ENCODE measurements at places on chromosomes 6 and 20.

- DNase-seq = peak; percentile 48
Measured at GRCh38 chr6:121619987-121620740, 184.7 kb downstream of the GJA1 start.

DNA sequence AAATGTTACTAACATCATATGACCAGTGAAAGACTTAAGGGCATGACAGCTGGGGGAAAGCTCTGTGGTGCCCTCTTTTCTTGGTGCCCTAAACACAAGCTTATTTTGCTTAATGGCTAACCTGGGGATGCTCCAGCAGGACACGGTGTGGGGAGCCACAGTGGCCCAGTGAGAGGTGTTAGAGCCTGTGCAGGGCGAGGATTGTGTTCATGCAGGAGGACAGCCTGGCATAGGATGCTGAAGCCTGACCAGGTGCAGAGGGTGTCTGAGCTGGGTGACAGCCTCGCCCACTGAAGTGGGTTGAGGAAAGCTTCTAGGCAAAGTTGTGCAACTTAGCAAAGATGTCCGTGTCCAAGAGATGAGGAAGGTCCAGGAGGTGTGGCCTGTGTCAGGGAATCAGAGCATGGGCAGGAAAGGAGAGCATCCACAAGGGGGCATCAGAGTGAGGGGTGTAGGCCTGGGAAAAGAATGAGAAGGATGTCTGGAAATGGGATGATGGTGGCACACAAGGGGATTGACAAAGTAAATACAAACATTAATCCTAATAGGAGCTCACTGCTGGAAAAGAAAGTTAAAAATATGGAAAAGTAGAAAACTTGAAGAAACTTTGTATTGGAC is 33.9 kb downstream of the SLC17A4 start:
- DNase-seq = peak; percentile 78

- DNase-seq = no peak
Measured at GRCh38 chr20:24730750-24731149, 218.3 kb upstream of the CST7 start.

- DNase-seq = peak; percentile 53
Measured at GRCh38 chr6:40912158-40912946, 126.7 kb downstream of the UNC5CL start.

DNA sequence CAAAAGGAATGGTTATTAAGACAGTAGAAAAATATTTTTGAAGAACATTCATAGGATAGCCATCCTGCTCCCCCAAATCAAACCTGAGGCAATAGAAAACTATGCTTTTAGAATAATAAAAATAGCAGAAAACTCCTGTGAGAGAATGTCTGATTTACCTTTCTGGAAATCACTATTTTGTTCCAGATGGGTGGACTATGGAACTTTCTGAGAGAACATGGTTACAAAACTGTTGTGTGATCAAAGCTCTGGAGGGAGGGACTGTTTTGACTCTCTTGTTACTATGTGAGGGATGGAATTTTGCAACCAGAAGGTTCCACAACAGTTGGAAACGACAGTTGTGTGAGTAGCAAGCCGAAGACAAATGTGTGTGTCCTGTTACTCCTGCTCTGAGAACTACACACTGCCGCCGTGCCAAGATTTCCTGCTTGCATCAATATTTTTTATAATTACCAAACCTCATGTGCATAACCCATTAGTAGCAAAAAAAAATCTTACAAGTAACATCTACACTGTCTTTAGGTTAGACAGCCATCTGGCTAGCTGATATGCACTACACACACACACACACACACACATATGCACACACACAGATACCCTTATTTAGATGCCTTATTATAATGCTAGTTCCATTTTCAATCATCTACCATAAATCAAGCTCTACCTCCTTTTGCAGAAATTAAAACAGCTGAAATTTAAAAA is 11.0 kb upstream of the HIVEP1 start:
- no peak for DNase-seq

DNA sequence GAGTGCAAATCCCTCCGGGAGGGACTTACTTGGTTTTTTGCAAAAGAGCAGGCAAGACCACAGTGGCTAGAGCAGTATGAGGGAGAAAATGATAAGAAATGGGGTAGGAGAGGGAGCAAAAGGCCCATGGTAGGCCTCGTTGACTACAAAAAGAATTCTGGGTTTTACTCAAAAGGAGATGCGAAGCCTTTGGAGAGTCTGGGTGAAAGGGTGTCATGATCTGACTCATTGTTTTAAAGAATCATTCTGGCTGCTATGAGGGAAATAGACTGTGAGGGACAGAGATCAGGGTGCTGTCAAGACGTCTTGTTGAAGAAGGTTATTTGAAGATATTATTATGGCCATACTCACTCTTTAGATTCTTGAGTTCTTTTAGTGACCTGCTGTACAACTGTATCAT is 13.0 kb downstream of the TBC1D32 start:
- no peak for DNase-seq

GRCh38 chr6:141029908-141030307 is 1102.8 kb upstream of the GJE1 start:
- DNase-seq = no peak

DNA sequence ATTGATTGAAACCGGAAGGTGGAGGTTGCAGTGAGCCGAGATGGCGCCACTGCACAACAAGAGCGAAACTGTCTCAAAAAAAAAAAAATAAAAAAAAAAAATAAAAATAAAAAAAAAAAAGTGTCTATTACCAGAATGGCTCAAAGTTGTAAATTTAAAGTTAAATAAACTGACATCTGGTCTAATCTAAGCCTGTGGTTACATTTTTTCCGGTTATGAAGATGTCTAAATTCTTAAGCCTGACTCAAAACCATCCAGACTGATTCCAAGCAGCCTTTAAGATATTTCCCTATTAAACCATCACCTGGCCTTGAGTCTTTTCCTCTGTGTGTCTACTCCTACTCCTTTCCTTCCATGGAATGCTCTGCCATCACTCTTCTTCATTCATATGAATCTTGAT is 371.7 kb upstream of the RUNX2 start:
- DNase-seq = no peak

DNA sequence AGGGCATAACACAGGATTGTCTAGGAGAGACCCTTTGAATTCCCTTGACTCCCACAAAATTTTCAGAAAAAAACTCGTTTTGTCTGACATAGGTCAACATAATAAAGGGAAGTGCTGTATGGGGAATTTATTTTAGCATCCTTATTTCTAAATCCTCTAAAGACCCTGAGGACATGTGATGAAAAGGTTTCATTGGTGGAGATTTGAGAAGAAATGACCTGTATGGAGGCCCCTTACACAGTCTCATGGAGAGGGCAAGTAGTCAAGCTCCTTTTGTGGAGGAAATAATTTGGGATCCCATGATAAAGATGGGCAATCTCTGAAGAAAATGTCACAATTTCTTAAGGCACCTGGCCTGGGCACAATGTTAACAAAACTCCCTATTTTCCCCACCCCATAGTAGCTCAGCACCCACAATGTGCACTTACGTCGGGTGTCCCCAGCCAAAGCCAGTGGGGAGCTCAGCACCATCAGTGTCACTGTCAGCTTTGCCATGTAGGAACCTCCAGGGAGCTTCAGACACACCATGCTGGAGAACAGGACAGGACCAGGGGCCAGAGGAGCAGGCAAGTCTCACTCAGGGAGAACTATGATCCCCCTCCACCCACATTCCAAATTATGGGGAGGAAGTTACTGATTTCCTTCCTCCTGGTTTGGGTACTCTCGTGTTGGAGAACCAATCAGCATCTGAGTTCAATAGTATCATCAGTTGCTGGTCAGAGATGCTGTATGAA is at the start of gene HLA-DRB5:
Gene HLA-DRB5, minus strand, starts transcription at position 591 of the 734 bp plus-strand sequence. Its CDS starts 63 bp downstream, at position 528.
- no peak for DNase-seq

DNA sequence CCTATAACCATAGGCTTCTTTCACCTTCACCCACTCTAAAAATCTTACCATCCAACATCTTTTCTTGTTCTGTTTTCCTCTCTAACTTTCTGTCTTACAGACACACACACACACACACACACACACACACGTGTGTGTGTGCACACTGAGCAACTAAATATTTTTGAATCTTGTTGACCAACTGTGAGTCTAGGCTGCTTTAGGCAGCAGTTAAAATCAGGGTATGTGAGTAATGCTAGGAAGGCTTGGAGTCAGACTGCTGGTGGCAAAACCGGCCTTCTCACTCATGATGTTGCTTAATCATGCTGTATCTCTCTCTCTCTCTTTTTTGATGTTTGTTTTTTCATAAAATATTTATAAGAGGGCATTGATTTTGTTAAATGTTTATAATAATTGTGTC is 103.1 kb upstream of the TBX18 start:
- DNase-seq = no peak

GRCh38 chr6:41602864-41603608 is 35.2 kb upstream of the MDFI start:
- DNase-seq = peak; percentile 88

DNA sequence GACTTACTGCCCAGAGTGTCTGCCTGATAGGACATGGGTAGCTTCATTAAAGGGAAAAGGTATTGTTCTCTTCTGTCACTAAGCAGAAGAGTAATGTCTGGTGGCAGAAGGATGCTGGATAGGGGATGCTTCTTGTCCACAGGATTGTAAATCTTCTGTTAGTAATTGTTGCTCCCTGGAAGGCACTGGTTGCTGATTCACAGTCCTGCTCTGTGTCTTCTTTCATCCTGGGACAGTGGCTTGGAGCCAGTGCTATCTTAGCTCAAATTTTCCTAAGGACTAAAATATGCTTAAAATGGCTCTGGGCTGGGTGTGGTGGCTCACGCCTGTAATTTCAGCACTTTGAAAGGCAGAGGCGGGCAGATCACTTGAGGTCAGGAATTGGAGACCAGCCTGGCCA is 48.0 kb downstream of the SYTL3 start:
- no peak for DNase-seq

- no peak for DNase-seq
Measured at GRCh38 chr6:3849681-3850450, 693 bp downstream of the FAM50B start.

GRCh38 chr6:135331002-135331401 is 149.9 kb downstream of the MYB start:
- DNase-seq = no peak

GRCh38 chr6:163469459-163469985 is 55.0 kb downstream of the QKI start:
- no peak for DNase-seq

DNA sequence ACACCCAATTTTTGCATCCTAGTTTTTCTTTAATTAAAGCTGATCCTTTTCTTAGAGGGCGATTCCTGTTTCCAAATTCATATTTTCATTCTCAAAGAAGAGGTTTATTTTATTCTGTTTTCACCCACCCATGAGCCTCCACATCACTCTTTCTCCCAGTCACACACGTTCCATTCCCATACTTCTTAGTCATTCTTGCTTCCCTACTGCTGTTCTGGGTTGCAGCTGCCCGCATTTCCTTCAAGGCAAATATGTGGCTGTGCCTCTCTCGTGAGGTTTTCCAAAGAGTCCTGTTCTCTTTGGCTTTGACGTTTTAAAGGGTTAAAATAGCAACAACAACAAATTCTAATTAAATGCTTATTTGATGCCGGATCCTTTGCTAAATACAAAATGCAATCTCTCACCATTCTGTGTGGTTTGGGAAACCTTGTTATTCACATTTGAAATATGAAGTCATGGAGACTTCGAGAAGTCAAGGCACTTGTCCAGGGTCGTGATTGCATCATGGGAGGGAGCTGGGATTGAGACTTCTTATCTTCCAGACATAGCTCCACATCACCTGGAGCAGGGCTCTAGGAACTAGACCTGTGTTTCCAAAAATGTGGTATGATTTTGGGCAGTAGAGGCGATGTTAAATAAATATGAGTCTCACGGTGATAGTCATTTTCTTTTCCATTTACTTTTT is 126.6 kb downstream of the DOK5 start:
- DNase-seq = no peak

GRCh38 chr20:31570735-31571617 is 34.1 kb upstream of the ID1 start:
- no peak for DNase-seq

DNA sequence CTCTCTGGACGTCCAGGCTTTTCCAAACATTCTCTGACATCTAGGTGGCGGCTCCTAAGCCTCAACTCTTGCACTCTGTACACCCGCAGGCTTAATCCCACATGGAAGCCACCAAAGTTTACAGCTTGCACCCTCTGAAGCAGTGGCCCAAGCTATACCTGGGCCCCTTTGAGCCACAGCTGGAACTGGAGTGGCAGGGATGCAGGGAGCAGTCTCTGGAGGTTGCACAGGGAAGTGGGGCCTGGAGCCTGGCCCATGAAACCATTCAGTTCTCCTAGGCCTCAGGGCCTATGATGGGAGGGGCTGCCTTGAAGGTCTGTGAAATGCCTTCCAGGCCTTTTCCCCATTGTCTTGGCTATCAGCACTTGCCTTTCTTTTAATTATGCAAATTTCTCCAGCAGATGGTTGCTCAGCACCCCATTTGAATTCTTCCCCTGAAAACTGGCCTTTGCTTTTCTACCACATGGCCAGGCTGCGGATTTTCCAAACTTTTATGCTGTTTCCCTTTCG is 64.9 kb downstream of the IRF4 start:
- DNase-seq = peak; percentile 36

- DNase-seq = no peak
Measured at GRCh38 chr20:63659370-63659769, 1.3 kb downstream of the RTEL1 start.

DNA sequence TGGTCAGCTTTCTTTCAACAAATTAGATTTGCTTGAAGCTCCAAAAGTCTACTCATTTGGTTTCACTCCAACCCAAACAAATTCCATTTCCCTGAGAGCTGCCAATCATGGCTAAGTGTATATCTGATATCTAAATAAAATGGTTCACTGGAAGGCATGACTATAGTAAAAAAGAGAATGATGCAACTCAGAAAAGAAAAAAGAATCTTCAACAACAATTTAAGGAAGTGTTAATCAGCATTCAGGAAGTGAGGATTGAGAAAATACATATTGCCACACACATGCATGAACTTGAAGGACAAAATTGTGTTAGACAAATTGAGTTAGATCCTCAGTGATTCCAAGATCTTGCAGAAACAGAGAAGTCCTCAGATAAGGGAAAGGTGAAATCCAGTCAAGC is 972.9 kb upstream of the FLRT3 start:
- DNase-seq = no peak

GRCh38 chr6:21265730-21266044 is 327.9 kb upstream of the SOX4 start:
- no peak for DNase-seq

- no peak for DNase-seq
Measured at GRCh38 chr6:6741264-6741663, 152.7 kb downstream of the LY86 start.

GRCh38 chr20:4998160-4998651 is 3.1 kb downstream of the SLC23A2 start:
- no peak for DNase-seq

DNA sequence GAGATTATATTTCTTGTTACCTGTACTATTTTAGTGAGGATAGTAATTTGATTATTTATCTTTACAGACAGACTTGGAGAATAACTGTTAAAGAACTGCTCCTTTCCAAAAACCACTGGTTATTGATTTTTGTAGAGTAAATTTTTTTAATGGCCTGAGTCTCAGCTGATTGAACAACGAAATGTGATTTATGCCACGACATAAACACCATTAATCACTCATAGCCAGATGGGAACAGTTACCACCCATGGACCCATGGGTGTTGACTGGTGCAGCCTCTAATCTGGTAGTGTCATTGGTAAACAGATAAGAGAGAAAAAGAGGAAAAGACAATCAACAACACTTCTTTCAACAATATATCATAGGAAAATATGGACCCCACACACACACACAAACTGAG is 101.4 kb upstream of the BEND6 start:
- no peak for DNase-seq
